GM12864 (cell line): ENCODE measurements at places on chromosomes 13 and 19.

DNA sequence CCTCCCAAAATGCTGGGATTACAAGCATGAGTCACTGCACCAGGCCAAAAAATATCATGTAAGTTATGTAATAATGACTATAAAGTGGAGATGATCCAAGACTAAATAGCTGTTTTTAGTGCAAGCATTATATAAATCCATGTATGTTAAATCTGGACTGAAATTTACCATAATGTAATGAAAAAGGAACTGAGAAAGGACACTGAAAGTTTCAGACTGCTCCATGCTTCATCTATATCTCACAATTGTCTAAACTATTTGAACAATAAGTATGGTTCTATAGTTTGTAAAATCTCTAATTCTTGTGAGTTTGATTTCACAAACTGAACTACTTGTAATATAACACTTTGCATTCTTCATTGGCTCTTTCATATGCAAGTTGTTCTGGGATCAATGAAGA, 2299.5 kb downstream of the PCDH9 start:
- no peak for DNase-seq

- DNase-seq, result no peak
Observed at GRCh38 chr19:45528149-45528743, 21.0 kb downstream of the VASP start.

GRCh38 chr19:2150794-2151338, 500 bp downstream of the AP3D1 start:
- no peak for DNase-seq

DNA sequence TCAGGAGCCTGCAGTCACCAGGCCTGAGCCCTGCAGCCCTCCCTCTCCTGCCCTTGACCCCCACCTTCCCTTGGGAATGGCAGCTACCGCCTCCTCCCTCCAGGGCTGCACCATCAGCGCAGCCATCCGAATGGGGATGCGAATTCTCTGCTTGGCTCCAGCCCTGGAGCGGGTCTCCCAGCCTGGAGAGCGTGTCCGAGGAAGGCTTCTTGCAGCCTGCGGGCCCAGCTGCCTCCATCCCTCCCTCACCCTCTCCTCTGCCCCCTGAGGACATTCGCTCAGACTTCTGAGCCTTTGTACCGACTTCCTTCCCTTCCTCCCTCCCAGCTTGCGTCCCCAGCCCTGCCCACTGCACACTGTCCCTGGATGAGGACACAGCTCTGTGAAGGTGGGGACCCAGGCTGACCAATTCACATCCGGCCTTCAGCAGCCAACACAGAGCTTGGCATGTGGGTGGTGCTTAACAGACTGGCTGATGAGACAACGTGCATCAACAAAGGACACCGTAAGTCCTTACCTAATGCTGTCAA, 6.0 kb upstream of the NKPD1 start:
- no peak for DNase-seq

DNA sequence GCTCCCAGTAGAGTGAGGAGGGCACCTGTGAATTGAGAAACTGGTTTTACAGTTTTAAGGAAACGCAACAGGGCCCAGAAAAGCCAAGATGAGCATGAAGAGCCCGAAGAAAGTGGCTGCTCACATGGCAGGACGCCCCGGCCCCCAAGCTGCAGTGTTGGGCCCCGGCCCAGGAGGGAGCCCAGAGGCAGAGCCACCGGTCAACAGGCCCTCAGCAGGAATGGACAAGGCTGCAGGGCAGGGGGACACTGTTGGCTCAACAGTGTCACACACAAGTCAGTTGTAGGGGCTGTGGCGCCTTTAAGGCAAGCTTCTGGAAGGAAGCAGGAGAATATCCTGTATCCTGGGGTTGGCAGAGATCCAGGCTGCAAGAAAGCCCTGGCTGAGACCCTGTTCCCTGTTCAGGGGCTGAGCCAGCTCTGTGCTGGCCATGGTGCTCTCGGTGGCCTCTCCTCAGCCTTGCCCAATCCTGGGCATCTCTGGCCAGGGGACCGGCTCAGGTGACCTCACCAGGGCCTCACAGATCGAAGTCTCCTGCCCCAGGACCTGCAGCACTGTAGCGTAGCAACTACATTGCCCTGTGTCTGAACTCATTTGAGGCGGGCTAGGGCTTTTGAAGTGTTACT, 28.0 kb downstream of the UPF1 start:
- DNase-seq, result no peak

- DNase-seq, result no peak
Observed at GRCh38 chr13:30314069-30314468, 6.7 kb upstream of the KATNAL1 start.

- no peak for DNase-seq
Observed at GRCh38 chr19:49468199-49468598, 5.8 kb upstream of the FLT3LG start.

DNA sequence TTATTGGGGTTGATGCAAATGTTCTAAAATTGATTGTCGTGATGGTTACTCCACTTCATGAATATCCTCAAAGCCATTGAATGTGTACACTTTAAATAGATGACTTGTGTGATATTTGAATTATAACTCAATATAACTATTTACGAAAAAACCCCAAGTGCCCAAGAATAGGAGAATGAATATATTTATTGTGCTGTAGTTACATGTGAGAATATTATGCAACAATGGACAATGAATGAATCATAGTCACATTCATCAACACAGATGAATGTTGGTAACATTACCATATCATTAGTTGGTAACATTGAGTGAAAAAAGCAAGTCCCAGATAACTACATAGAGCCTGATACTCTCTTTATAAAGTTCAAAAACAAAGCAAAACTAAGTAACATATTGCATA, 127.8 kb upstream of the UBL3 start:
- DNase-seq, result no peak

DNA sequence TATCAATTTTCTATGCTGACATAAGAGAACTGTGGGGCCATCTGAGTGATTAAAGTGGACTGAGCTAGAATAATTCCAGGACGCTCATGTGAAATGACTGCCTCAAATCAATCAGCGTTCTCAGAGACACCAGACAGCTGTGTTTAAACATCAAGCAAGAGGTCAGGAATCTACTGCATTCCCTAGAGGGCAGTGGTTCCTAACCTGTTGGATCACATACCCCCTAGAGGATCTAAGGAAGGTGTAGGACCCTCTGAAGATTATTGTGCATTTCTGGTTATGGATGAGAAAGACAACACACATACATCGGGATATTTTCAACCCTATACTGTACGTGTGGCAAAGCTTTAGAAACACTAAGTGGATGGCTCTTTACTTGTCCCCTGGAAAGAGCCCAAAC, 51.8 kb upstream of the FREM2 start:
- no peak for DNase-seq

- no peak for DNase-seq
Observed at GRCh38 chr19:21607449-21607848, 102.0 kb downstream of the ZNF429 start.

DNA sequence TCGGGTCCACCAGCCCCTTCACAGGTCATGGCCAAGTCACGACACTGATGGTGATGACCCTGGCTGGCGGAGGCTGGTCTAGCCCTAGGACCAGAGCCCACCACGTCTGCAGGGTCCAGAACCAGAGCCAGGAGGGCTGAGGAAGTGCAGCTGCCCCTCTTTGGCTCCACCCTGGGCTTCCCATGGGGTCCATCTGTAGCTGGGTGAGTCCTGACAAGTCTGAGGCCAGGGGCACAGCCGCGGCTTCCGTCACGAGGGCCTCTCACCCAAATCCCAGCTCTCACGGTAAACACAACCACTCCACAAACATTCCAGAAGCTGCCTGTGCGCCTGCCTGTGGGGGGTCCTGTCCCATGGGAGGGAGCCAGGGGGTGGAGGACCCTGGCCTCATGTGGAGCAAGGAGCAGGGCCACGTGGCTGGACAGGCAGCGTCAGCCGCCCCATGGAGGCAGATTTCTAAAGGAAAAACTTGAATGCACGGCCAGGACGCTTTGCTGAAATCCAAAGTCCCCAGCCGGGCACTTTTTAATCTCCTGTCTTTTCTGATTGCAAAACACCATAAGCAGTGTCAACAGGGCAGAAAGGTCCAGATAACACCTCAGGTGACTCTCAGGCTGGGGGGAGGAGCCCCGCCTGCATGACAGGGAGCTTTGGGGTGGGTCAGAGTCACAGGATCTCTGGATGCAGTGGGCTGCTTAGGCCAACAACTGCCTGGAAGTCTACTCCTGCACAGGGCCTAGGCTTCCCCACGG, 29.9 kb downstream of the CEBPG start:
- DNase-seq, result no peak

DNA sequence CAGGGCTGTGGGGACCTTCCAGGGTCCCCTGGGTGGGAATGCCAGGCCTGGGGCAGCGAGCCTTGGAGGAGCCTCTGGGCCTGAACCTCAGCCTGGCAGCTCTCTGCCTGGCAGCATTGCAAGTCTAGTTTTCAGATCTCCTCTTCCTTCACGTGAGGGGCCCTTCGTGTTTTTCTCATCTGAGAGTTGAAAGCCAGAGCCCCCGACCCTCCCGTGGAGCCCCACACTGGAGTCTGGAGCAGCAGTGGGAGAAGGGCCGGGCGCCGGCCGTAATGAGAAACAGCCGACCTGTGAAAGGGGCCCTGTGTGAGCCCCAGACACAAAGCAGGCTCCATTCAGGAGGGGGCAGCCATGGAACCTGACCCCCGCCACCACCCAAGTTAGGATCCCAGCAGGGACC, 19.3 kb downstream of the TMED1 start:
- DNase-seq, result no peak

DNA sequence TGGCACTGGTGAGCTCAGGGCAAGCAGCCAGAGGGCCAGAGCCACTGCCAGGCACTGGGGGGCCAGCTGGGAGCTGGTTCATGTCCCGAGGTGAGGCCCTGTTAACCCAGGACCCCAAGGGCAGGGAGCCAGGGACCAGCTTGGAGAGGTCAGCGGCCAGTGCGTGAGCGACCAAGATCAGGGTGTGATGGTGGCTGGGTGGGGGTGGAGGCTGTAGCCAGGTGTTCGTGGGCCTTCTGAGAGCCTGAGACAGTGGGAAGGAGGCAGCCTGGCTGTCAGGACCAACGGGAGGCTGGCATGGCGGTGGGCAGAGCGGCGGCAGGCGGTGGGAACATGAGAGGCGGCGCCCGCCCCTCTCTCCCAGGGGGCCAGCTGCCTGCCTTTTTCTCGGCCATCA, 8.1 kb upstream of the KPTN start:
- no peak for DNase-seq

- DNase-seq, result no peak
Observed at GRCh38 chr19:1082165-1082927, 12.8 kb downstream of the POLR2E start.

- DNase-seq, result no peak
Observed at GRCh38 chr19:55118401-55118991, 1.1 kb upstream of the PPP1R12C start.

- DNase-seq, result no peak
Observed at GRCh38 chr13:36130552-36131221, 495 bp downstream of the DCLK1 start.

DNA sequence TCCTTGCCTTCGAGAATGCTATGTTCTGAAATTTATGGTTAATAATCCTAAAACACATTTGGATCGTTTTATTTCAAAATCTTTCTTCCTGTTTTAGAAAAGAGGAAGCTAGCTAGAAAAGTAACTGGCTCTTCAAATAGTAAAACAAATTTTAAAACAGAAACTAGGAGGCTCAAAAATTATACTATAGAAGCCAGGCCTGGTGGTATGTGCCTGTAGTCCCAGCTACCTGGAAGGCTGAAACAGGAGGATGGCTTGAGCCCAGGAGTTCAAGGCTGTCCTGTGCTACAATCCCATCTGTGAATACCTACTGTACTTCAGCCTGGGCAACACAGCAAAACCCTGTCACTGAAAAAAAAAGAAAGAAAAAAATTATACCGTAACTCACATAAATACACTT, 57.9 kb downstream of the ELF1 start:
- no peak for DNase-seq

GRCh38 chr13:19882231-19882630, 18.8 kb upstream of the ZMYM5 start:
- no peak for DNase-seq

DNA sequence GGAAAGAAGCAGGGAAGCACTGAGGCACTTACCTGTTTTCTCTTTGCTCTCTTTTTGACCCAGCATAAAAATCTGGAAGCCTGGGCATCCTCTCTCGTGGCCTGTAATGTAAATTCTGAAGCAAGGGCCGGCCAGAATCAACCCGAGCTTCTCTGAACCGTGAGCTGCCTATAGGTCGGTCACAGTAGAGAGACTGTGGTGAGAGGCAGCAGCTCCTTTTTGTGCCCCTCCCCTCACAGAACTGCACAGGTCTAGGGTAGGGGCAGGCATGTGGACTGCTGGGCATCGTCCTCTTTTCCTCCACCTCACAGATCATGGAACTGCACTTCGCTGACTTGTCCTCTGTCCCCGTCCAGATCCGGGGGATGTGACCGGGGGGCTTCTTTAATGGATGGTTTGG, 12.5 kb downstream of the FAM124A start:
- no peak for DNase-seq

- no peak for DNase-seq
Observed at GRCh38 chr19:37931881-37932655, 25.1 kb downstream of the SIPA1L3 start.
